Tibial nerve (tissue), 4 donors: ENCODE measurements at places on chromosomes 3 and 15. TPM values are rescaled to one million over a fixed set of nuclear protein-coding genes. Genes with fewer than 3 reads are reported as not detected.

- no peak for DNase-seq
Measured at GRCh38 chr3:179045719-179046402, 25.7 kb downstream of the ZMAT3 start.

DNA sequence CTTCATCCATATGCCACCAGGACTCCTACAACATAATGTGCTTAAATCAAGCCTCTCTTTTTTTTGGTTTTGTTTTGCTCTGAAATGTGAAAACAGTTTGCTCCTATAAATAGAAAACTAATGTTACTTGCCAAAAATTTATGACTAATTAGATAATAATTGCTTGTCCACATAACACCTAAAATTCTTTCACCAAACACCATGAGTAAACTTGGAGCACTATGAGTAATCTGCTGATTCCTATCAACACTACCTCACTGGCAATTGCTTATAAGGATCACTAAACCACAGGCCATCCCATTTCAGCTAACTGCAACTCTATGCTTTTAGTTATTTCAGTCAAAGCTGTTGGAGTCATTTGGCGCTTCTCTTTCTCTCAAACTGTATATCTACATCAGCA, 252.7 kb downstream of the EPHA3 start:
- no peak for DNase-seq

- no peak for DNase-seq
Measured at GRCh38 chr15:77311618-77312398, 108.1 kb downstream of the PEAK1 start.

- no peak for DNase-seq
Measured at GRCh38 chr3:178990293-178990692, 81.3 kb downstream of the ZMAT3 start.

GRCh38 chr15:66378814-66379430, 7.8 kb upstream of the MAP2K1 start:
- DNase-seq = no peak

Gene DISP2
- under 0.01 TPM for total RNA-seq
